IPS-NIHi11 (cell line): ENCODE measurements at places on chromosomes 5 and 9.

GRCh38 chr5:146766013-146766412, 112.5 kb downstream of the PPP2R2B start:
- DNase-seq: no peak

DNA sequence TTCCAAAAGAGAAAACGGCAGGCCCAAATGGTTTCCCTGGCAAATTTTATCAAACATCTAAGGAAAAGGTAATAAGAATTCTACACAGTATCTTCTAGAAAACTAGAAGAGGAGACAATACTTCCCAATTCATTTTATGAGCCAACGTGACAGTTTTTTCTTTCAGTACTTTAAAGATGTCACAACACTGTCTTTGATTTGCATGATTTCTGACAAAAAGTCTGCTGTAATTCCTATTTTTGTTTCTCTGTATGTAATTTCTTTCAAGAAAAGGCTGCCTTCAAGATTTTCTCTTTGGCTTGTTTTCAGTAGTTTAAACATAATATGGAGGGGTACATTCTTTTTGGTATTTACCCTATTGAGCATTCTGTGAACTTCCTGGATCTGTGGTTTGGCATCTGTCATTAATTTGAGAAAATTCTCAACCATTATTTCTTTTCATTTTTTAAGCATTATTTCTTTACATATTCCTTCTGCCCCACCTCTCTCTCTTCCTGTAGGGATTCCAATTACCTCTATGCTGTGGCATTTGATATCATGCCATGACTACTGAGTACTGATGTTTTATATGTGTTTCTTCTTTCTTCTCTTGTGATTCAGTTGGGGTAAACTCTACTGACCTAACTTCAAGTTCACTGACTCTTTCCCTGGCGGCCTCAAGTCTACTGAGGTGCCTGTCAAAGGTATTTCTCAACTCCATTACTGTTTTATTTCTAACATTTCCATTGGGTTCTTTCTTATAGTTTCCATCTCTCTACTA, 32.2 kb downstream of the ANKS6 start:
- DNase-seq: no peak

- DNase-seq: no peak
Measured at GRCh38 chr9:87340391-87340790, 157.3 kb upstream of the DAPK1 start.

GRCh38 chr9:96067004-96067403, 191.5 kb downstream of the ERCC6L2 start:
- no peak for DNase-seq

DNA sequence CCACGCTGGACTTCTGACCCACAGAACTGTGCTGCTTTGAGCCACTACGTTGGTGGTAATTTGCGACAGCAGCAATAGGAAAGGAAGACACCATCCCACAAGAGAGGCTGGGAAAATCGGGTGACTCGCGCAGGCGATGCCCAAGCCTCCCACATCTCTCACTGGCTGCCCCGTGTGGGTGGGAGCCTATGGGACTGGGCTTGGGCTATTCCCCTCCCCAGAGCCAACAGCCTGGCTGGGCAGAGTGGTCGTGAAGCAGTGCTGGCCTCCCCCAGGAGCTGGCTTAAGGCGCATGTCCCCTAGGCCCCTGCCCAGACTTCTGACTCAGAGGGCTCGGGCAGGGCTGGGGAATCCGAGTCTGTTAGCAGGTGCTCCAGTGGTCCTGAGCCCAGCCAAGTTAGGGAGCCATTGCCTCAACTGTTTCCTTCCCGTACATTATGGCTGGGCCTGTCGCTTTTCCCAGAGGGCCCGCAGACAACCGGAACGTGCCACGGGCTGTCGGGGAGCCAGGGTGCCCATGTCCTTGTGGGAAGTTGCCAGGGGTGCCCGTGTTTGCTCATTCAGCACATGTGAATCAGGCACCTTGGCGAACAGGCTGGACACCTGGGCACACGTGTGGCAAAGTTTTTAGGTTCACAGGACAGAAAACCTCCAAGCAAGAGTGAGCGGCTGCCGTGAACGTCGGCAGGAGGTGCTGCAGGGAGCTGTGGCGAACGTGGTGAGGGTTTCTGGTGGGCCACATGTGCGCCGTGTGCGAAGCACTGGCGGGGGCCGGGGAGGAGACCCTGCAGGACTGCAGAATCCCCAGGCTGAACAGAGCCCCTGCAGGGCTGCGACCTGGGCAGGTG, 7.0 kb upstream of the RASGEF1C start:
- DNase-seq: no peak

DNA sequence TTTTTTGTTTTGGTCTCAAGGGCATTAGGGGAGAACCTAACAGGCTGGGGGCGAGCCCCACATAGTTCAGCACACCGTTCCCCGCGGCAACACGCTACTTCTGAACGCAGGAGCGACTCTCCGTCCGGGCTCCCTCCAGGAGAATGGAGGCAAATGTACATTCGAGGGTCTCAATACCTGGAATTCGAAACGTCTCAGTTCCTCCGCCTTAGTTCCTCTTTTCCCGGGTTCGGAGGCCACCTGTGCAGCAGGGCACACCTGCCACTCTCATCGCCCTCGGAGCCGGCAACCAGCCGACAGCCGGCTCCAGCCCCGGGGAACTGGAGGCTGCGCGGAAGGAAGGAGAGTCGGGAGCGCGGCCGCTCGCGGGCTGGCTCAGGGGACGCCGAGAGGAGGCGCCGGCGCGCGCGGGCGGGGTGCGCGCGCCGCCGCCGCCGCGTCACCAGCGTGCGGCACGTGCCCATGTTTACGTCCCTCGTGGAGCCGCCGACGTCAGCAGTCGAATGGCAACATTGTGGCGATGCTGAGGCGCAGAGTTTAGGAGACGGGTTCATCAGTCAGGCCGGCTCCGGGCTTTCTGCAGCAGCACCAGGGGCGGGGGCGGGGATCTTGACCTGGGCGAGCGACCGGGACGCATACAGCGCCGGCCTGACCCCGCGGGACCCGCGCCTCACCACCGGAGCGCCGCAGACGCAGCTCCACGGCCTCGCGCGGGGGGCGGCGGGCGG, at the start of gene JMY:
JMY (plus strand) TSS at position 498 of the 728 bp plus-strand sequence. CDS start 520 bp downstream, outside the sequence.
- peak; percentile 95 for DNase-seq

DNA sequence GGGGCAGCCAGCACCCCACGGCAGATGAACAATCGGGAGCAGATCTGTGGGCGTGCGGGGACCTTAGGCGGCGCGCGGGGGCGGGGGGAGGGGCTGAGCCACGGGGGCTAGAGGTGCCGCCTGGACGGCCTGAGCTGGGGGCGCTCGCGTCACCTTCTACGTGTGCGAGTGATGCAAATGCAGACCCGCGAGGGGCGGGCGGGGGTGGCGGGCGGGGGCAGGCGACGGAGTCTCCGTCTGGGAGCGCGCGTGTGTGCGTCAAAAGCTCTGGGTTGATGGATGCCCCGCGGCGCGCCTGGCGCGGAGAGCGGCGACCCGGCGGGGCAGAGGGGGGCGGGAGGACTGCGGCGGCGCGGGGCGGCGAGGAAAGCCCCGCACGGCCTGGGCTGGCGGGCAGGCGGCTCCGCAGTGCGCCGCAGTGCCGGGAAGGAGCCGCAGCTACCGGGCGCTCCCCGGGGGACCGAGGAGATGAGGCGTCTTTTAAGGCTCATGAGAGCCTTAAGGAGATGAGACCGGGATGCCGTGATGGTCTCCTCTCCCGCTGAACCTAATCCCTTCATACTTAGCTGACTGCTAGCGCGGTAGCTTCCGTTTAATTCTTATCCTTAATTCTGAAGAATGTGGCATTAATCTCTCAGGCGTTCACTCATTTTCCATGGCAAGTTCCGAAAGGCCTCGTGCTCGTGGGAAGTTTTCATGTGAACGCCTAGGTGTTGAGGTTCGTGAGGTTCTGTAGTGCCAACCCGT, 1.5 kb downstream of the SV2C start:
- DNase-seq: peak; percentile 67

DNA sequence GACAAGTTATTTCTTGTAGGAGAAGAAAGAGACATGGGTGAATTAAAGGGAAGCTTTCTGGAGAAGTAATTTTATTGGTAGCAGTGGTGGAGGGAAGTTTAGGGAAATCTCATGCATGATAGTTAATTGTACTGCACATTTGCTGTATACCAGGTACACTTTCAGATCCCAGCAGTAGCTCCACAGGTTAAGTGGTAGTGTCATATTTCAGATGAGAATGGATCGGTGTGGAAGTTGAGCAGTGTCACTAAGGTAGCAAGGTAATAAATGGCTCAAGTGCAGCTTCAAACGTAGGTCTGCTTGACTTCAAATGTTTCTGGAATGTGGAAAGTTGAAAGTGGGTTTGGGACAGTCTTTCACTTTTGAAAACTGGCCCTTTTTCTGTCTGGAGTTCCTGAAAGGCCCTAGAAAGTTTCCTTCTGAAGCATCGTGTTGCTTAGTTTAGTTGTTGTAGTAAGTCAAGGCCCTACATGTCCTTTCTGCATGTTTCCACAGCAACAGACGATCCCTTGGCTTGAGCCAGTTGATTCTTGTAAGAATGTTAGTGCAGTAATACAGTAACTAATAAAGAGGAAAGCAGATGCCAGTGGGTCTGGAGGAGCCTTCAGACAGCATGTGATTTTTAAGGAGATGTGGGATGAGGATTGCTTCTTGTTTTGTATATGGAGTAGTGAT, 3.7 kb downstream of the CLTA start:
- no peak for DNase-seq

DNA sequence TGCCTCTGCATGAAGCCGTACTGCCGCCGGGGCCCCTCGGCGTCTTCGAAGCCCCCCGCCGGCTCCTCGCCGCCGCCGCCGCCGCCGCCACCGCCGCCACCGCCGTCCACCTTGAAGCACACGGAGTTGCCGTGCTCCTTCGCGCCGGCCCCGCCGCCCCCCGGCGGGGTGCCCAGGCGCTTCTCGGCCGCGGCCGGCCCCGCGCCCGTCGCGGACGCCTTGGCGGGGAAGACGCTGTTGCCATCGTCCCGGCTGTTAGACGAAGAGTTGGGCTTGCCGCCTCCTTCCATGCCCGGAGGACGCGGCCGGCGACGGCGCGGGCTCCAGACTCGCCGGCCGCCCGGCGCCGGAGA, 400 bp downstream of the HCN1 start:
- no peak for DNase-seq

DNA sequence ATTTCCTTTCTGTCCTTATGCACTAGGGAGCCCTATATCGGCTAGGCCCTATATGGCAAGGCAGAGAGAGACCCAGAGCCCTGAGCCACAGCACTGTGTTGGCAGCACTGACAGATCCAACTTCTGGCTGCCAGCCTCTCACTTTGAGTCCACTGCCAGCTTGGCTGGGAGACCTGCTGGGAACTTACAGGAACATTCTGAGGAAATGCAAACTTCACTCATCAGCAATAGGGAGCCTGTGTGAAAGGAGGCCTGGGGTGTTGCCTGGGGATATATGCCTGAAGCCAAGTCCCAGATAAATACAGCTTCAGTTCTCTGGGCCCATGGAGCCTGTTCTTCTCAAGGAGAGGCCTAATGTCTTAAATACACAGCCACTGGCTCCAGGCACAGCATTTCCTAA, 78.0 kb downstream of the ADRB2 start:
- DNase-seq: no peak

DNA sequence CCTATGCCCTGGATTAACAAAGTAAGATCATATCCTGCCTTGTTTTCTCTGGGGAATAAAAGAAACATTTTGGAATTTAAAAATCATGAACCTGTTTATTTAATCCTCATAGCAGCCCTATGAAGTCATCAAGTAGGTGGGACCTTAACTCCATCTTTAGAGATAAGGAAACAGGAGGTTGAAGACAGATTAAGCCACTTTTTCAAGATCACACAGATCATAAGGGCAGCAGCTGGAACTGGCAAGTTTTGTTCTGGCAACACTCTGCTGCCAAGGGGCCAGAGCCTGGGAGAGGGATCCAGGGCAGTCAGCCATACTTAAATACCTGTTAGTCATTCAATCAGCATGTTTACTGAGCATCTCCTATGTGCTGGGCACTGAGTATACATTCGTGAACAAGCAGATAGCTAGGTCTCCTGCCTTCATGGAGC, 63.7 kb downstream of the SLC1A1 start:
- DNase-seq: no peak

DNA sequence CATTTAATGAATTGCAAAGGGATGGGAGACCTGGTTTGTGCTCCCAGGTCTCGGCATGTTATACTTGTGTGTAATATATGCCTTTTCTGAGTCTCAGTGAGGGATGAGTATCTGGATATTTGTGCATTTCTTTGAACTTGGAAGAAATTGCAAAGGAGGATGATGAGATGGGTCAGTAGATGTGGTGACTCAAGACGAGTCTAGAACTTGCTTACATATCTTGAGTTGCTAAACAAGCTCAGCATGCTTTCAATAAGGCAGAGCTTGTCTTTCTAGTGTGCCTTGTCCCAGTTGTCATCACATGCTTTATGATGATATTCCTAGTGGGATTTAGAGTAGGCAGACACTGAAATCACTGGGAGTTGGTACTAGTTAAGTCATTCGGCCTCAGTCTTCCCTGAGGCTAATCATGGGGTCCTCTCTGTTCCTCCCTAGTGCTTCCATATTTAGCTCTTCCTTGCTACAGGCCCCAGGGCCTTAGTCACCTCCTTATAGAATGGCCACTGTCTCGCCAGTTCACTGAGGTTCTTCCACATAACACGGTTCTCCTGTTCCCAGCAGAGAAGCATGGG, 222.3 kb downstream of the ARRDC3 start:
- DNase-seq: no peak

- DNase-seq: no peak
Measured at GRCh38 chr5:80149161-80149609, 106.7 kb downstream of the SERINC5 start.

GRCh38 chr5:141799507-141800167, 78.6 kb downstream of the PCDH1 start:
- no peak for DNase-seq

- no peak for DNase-seq
Measured at GRCh38 chr5:65390208-65390607, 91.5 kb downstream of the ADAMTS6 start.

GRCh38 chr5:116898917-116899316, 324.3 kb upstream of the SEMA6A start:
- no peak for DNase-seq

GRCh38 chr5:126808521-126808988, 31.6 kb downstream of the LMNB1 start:
- DNase-seq: no peak

- DNase-seq: peak; percentile 78
Measured at GRCh38 chr5:178069909-178070308, 43.4 kb upstream of the N4BP3 start.

- no peak for DNase-seq
Measured at GRCh38 chr5:124596595-124597421, 149.6 kb downstream of the ZNF608 start.

GRCh38 chr5:157445745-157446411, 14.1 kb upstream of the NIPAL4 start:
- DNase-seq: no peak
